ENCODE measurements at places on chromosomes 4 and X.

- DNase-seq: no peak
Measured at GRCh38 chr4:7677799-7678301, 243.1 kb upstream of the PSAPL1 start.

DNA sequence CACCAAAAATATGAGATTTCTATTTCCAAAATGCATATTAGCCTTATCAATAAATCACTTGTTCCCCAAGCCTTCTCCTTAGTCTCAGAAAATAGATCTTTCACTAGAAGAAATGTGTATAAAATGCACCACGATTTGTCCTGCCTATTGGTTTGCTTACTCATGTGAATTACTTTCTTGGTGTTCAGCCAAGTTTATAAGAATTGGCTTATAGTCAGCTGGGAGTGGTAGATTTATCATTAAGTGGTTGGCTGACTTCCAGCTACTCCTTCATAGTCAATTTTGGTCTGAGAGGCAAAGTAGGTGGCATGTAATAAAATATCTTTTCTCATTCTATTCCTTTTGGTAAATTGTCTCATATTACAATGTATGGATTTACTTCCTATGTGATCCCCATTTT lies 1.3 kb downstream of the SULT1E1 start:
- no peak for DNase-seq

DNA sequence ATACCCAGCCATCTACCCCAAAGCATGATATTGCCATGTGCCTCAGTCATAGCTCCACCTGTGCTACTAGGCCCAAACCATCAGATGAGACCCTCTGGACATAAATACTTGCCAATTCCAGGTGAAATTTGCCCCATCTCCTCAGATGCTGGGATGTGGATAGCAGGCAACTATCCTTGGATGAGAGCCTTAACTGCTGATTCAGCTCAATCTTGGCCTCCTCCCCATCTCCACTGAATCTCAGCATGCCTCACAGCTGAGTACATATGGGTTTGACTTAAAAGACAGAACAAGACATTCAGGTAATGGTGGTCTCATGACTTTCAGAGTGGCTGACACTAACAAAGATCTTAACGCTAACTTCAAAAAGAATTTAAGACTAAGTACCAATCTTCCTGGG lies 50.8 kb upstream of the KLHL13 start:
- DNase-seq: no peak

GRCh38 chr4:10589799-10590198 lies 94.8 kb downstream of the CLNK start:
- DNase-seq: peak; percentile 6

DNA sequence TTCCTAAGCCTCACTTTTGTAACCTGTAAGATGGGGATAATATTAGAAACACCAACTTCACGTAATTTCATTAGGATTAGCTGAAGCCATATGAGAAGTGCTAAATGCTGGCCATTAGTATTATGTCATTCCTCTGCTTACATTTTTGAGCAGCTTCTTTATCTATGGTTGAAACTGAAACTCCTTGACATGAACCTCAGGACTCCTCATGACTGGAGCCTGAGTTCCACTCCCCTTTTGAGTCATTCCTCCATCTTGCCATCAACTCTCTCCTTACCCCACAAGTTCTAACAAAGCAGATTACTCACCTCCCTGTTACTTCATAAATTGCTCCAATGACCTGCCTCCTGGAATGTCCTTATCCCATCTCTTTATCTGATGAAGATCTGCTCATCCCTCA lies 123.2 kb upstream of the KCNIP4 start:
- DNase-seq: no peak

- no peak for DNase-seq
Measured at GRCh38 chr4:31298737-31299136, 578.6 kb downstream of the PCDH7 start.

DNA sequence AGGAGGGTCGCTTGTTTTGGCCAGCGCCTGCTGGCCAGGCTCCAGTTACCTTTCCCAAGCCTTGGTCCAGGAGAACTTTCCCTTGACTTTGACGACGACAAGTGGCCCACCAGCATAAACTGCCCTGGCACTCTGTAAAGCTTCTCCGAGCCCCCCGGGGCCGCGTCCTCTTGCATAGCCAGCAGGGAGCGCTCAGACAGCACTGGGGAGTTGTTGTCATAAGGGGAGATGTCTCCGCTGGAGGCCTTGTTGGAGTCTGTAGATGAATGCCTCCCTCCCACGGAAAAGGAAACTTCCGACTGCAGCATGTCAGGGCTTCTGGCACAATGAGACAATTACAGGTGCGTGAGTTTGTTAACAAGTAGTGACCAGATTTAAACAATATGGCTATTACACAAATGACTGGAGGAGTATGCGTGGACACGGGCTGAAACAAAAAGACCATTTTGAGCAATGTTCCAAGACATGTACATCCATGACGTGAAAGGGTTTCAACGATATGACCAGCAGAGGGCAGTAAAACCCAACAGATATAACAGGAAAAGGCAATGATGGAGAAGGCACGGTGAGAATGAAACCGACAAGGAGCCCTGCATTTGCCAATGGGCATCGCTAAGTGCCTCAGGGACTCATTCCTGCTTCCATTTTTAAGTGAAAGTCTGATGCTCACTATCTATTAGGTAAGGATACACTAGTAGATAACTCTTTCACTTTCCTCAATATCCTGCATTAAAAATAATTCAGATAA lies 33.0 kb downstream of the HCCS start:
- peak; percentile 65 for DNase-seq

- no peak for DNase-seq
Measured at GRCh38 chrX:22594766-22595165, 322.1 kb downstream of the CBLL2 start.

GRCh38 chr4:124504431-124504830 lies 208.1 kb downstream of the ANKRD50 start:
- DNase-seq: no peak

- no peak for DNase-seq
Measured at GRCh38 chrX:38970074-38970473, 168.8 kb downstream of the MID1IP1 start.

- no peak for DNase-seq
Measured at GRCh38 chr4:109276482-109277095, 25.9 kb downstream of the COL25A1 start.

GRCh38 chr4:153207027-153207426 lies 2.8 kb downstream of the TRIM2 start:
- DNase-seq: no peak

- DNase-seq: no peak
Measured at GRCh38 chrX:12891171-12891570, 15.2 kb upstream of the TLR8 start.

GRCh38 chrX:16039363-16039762 lies 84.0 kb upstream of the GRPR start:
- DNase-seq: no peak

DNA sequence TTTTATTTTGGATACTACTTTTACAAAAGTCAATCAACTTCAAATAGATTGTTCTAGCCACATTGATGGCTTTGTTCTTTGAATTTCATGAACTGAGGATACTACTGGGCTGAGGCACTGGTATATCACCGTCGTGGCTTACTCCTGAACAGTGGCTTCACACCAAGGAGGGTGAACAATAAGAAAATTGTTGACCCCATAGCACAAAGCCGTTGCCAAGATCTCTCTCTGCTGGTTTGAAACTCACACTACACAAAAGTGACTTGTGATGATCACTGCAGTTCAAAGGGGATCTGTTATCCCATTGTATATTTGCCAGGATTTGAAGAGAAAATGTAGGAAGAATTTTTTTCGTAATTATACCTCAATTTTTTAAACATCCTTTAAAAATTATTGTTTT lies 119.6 kb downstream of the PDLIM5 start:
- no peak for DNase-seq

GRCh38 chr4:14865031-14865366 lies 137.3 kb upstream of the CPEB2 start:
- no peak for DNase-seq

GRCh38 chr4:110865611-110866259 lies 242.9 kb upstream of the PITX2 start:
- no peak for DNase-seq

DNA sequence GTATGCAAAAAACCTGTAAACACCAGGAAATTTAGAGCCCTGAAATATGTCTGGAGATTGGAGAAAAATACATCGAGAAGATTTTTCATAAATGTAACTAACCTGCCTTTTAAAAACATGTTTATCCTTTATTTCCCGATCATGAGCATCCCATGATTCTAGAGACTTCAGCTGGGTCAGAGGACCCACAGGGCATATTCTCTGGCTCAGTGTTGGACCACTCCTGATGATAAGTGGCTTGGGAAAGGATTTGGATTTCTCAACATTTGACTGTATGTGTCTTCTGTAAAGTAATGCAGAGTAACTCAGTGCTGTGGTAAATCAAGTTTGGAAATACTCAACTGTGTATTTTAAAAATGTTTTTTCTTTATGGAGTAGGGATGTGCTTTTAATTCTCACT lies 40.0 kb upstream of the ANK2 start:
- DNase-seq: no peak

DNA sequence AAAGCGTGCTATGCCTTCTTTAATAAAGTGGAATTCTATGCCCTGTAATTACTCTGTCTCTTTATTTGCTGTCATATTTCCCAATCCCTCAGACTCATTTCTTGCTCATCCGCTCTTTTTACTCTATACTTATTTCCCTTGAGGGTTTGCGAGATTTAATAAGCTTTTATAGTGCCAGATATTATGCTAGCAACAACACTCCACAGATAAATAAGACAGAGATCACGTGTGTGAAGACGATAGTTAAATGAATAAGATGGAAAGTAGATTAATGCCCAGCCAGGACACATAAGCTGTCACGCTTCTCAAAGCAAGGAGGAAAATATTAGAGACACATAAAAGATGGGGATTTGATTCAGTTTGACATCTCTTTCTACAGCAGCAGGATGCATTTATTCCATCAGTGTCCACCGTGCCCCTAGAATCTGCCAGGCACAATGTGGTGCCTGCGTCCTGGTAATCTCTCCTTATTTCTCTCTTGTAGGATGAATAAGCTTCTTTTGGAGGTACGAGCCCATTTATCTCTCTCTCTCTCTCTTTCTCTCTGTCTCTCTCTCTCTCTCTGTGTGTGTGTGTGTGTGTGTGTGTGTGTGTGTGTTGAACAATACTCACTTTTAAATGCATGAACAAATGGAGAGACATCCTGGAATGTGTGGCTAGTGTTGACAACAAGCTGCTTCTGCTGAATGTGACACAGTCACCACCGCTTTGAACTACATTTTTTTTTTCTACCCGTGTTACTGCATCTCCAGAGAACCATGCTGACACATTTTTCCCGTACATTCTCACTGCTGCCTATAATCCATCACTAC lies 48.2 kb downstream of the TMEM156 start:
- no peak for DNase-seq

- DNase-seq: no peak
Measured at GRCh38 chrX:1134156-1134555, 78.3 kb downstream of the CRLF2 start.

- no peak for DNase-seq
Measured at GRCh38 chr4:115660465-115660864, 547.0 kb upstream of the NDST4 start.

GRCh38 chr4:76694056-76694455 lies 203.9 kb downstream of the SOWAHB start:
- no peak for DNase-seq

GRCh38 chr4:177371461-177371860 lies 61.8 kb downstream of the NEIL3 start:
- no peak for DNase-seq

DNA sequence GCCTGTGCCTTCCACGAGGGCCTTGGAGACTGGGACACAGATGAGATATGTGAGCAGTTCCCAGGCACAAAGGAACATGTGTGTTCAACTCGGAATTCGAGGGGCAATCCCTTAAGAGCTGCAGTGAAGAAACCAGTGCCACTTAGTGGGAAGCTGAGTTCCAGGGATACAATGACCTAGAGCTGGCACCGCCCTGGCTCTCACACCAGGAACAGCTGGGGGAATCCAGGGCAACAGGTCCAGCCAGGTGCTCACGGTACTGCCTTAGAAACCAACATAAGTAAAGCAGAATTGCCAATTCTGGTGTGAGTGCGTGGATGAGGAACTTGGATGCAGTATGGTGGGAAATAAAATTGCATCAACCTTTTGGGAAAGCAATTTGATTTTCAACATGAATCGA lies 122.9 kb downstream of the AFAP1 start:
- DNase-seq: no peak

DNA sequence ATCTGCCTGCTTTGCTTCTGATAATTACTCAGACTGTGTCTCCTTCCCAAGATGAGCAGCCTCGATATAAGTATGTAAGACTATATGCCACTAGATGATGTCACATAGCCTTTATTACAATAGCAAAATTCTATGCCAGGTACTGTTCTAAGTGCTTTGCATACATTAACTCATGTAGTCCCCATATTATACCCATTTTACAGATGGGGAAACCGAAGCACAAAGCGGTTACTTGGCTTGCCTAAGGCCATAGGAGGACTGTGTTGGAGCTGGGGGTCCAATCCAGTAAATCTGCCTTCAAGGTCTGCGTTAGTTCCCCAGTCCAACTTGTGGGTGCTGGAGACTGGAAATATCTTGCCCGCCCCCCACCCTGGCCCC lies 826 bp upstream of the SCML1 start:
- no peak for DNase-seq

- DNase-seq: no peak
Measured at GRCh38 chr4:48119646-48120045, 14.4 kb downstream of the TXK start.

DNA sequence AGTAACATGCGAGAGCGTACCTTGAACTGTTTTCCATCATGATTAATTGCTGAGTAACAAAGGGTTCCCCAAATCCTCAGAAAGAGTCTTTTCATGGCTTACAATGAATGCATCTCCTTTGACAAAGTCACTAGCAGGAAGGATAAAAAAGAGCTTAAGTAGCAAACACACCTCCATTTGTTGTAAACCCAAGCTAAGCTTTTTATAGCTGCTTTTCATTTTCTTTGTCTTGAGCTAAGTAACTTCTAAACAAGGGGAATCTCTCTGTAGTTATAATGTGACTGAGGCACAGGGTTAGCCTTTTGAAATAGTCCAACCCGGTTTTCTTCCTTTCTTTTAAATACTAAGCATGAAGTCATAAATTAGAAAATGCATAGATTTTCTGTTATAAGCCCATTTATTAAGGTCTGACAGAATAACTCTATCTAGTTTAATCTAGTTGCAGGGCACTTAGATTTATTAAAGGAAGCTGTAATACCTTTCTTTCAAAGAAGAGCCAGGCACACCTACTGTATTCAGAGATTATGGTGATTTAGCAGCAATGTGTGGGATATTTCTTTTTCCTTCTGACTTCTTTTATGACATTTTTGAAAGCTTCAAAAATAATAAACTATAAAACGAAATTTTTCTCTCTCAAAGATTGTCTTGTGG lies 226.9 kb upstream of the SMIM31 start:
- DNase-seq: no peak
